ENCODE measurements at places on chromosomes 6 and 20.

- no peak for DNase-seq
These were observed 166.6 kb downstream of the MAFB start for GRCh38 chr20:40522405-40522804.

DNA sequence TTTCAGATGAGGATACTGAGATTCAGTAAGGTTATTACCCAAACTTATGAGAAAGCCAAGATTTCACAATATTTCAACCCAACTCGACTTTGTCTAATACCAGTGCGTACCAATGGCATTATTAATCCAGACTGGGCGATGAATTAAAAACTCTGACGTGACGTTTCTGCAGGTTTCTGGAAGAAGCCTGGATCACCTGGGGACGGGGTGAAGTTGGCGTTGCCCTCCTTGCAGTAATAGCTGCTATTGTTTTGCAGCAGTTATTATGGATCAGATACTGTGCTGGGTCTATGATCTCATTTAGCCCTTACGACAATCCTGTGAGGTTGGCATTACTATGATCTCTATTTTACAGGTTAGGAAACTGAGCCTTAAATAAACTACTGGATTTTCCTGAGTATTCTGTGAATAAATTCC is 569 bp upstream of the CDC5L start:
- DNase-seq, result no peak

- DNase-seq, result no peak
These were observed 142.9 kb upstream of the OLIG3 start for GRCh38 chr6:137637121-137637520.

GRCh38 chr6:47733879-47734558 is 35.6 kb downstream of the ADGRF4 start:
- DNase-seq, result no peak

DNA sequence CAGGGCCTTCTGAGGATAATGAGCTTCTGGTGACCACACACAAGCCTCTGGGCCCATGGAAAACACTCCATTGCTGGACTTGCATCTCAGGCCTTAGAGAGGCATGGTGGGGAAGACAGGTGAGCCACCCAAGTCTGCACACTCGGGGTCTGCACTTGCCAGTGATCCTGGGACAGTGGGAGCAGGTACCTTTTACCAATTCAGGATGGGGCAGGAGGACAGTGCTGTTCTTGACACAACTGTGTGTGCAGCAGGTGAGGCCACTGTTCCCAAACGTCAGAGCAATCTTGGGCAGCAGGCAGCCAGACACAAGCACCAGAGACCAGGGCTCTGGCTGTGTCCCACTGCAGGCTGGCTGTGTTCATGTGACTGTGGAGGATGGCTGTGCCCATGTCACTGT is 221.3 kb downstream of the ERMARD start:
- no peak for DNase-seq

- no peak for DNase-seq
These were observed 272.7 kb upstream of the PLCB4 start for GRCh38 chr20:8796088-8796660.

GRCh38 chr6:127483399-127484055 is 24.3 kb upstream of the KIAA0408 start:
- DNase-seq, result no peak

All from activated CD4-positive, alpha-beta T cell treated with anti-CD3 and anti-CD28 coated beads, Interleukin-2, amount 50 U/mL, for 4 hours (primary cell).